Daoy (cell line): ENCODE measurements at places on chromosomes 11 and 22. TPM values are rescaled to one million over a fixed set of nuclear protein-coding genes. Genes with fewer than 3 reads are reported as not detected.

DNA sequence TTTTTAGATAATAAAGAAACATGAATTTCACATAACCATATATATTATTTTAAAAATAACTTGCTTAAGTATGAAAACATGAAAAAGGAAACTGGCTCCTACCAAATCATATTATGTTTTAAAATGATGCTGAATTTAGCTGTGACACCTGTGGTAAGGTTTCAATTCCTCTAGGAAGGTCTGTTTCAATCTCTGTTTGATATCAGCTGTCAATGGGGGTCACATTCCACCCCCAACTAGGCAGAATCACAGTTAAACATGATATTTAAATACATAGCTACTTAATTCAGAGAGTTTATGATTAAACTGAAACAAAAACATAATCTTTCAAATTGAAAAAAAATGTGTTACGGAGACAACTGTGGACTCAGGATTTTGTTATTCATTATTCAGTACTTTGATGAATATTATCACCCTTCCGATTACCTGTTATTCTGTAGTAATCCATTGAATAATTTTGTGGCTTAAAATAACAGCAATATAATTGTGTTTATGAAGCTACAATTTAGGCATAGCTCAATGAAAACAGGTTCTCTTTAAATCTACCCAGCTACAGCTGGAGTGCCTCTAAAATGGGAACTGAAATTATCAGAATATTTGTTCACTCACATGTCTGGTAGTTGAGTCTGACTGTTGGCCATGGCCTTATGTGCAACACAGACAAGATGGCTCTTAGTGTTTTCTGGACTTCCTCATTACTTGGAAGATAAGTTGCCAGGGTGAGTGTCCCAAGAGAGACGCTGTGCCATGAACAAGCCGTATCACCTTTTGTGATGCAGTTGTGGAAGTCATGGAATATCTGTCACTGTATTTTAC, 244.6 kb upstream of the ANO3 start:
- no peak for DNase-seq

- DNase-seq, result no peak
These were observed 48.4 kb upstream of the MUC15 start for GRCh38 chr11:26620282-26621045.

PGA5 gene
- not detected in 2 replicates for total RNA-seq

DNA sequence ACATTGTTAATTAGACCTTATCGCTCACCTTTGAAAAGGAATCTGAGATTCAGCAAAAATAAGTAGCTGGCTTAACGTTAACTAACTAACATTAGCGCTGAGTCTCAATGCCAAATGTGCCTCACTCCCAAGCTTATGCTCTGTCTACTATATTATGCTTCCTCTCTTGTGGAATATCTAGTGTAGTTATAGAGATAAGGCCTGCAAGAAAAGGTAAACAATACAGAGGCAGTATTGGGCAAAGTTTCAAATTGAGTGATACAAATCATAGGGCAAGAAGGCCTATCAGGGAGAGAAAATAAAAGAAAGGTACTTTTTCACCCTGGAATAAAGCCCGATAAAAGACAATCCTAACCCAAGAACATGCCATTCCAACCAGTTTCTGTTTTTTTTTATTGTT, 61.6 kb upstream of the SLC17A6 start:
- no peak for DNase-seq
